ENCODE measurements at places on chromosomes 2 and 18.

DNA sequence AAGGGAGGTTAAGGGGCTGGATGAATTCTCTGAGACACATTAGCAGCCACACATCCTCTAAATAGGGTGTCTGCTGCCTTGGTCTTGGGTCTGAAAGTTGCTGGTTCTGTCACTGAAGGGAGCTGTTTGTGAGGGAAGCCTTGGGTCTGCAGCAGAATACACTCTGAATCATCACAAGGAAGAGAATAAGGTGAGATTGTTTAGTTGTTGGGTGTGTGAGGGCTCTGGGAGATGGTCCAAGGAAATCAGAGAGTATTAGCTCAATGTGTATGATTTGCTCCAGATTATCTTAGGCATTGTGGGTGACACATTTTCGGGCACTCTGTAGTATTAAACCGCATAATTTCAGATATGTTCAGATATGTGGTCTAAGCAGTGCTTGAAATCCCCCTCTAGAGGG lies 548.5 kb downstream of the SLC4A3 start:
- DNase-seq: no peak

GRCh38 chr2:135603543-135603942 lies 72.3 kb downstream of the R3HDM1 start:
- DNase-seq: no peak

- no peak for DNase-seq
Observed at GRCh38 chr2:25363733-25364132, 22.0 kb upstream of the DNMT3A start.

- DNase-seq: no peak
Observed at GRCh38 chr2:211093743-211094303, 537.4 kb downstream of the CPS1 start.

DNA sequence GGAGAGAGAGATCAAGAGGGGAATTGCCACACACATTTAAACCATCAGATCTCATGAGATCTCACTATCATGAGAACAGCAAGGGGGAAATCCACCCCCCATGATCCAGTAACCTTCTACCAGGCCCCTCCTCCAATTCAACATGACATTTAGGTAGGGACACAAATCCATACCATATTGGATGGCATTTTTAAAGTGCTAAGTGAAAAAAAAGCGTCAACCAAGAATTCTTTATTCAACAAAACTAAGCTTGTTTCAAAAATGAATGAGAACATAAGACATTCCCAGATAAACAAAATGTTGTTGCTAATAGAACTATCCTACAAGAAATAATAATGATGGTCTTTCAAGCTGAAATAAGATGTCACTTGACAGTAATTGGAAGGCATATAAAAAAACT lies 626.2 kb upstream of the LRRTM1 start:
- no peak for DNase-seq

DNA sequence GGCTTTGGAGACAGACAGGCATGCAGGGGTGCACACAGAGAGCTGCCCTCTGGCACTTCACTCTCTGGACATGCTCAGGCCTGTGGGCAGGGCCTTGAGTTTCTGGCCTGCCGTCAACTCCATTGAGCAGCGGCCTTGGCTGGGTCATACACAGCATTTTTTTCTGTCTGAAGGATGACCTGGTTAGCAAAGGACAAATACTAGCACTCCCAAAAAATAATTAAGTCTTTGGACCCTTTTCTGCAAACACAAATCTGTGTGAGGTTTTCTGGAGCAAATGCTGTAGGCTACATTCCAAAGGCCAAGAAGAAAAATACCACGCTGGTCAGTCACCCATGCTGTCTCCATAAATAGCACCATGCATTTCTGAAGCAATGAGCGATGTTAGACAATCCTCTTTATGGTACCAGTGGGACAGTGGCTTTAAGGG lies 124.7 kb upstream of the CTAGE1 start:
- no peak for DNase-seq

DNA sequence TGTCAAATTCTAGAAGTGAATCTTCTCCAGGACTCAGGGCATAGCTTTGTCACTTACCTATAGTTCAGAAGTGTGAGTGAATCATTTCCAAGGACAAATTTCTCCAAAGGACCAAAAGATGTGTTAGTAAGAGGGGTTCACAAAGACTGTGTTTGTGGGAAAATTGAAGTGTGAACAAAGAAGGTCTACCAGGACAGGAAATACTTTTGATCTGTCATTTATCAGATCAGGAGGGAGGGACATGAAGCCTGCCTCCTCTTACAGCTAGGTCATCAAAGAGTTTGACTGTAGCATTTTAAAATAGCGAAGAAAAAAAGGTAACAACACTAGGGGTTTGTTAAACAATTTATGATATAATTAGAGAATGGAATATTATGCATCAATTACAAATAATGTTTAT lies 2.0 kb upstream of the CD28 start:
- no peak for DNase-seq

DNA sequence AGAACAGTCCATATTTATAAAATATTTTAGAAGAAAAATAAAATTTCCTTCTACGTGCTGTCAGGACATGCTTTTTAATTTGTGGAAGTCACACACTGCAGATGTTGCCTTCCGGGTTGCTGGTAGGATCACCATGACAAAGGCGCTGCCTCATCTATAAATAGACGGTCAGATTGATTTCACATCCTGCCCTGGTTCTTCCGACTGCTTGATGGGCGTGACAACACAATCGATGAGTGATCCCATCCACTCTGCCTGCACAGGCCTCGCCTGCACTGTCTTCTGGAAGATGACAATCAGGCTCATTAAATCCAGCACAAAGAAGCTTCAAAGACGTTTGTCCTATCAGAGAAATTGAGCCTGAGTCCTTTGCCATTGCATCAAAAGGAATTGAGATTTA lies 318.9 kb upstream of the TRIB2 start:
- DNase-seq: no peak

DNA sequence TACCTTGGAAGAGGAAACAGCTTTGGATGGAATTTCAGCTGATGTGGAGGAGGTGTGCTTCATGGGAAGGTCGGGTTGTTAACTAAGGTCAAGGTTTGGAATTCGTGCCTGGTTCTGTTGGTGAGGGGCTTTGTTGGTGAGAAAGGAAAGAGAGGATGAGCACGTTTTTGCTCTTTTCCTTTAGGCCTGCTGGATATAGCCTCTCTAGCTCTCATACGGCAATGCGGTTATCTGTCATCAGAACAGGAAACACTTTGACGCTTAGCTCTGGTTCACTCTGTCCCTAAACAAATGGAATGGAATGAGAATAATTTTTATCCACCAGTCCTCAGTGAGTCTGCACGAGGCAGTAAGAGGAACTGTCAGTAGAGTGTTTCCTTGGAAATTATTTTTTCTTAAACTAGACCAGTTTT lies 169.7 kb upstream of the NOSTRIN start:
- DNase-seq: no peak

GRCh38 chr2:69645921-69646320 lies 2.4 kb upstream of the AAK1 start:
- no peak for DNase-seq

- no peak for DNase-seq
Observed at GRCh38 chr2:122186761-122187222, 431.3 kb downstream of the TSN start.

DNA sequence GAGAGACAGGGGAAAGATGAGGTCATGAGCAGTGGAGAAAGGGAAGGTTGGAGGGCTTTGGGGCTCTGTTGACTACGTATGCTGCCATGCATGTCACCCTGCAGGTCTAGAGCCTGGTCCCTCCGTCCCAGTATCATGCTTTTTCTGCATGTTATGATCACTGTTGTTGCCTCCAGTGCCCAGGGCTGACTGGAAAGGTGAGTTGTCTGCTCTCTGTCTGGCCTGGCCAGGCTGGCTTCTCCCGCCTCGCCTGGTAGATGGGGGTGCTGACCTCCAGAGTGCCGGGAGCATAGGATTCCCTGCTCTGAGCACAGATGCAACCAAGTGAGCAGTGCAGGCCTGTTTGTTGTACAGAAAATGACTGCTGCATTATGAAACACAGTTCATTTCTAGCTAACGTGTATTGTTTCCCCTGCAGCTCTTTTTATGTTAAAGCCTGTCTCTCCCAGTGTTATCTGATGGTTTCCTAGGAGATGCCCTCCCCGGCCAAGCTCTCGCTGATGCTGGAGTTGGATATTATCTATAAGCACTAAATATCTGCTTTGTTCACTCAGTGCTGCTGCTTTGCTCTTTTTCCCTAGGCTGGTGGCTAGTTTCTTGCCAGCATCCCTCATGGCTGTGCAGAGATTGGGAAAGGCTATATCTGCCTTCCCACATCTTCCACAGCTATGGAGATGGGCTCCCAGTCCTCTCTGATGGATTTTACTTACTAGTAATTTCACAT lies 158.2 kb downstream of the TDRD15 start:
- no peak for DNase-seq

DNA sequence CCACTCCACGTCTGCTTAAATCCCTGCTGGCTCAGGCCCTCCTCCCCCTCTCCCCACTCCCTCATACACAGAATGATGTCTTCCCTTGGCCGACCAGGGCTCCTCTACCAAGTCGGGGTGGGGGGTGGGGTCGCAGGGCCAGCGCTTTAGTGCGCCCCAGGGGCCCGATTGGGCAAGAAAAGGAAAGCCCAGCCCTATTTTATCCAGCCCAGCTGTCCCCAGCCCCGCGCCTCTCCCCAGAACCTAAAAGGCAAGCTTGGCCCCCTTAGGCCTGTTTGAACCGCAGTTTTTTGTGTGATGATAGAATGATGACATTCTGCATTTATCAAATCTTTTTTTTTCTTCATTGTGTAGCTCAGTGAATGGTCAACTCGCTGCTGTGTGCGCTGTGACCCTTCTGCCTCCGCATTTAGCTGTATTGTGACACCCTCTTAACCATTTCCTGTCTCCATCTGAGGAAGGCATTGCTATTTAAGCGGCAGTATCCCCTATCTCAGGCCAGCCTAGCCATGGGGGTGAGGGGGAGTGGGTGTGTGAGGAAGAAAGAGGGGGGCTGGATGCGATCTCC lies 231.4 kb downstream of the HAUS1 start:
- DNase-seq: no peak

GRCh38 chr2:135913727-135914365 lies 37.6 kb upstream of the MCM6 start:
- DNase-seq: no peak

DNA sequence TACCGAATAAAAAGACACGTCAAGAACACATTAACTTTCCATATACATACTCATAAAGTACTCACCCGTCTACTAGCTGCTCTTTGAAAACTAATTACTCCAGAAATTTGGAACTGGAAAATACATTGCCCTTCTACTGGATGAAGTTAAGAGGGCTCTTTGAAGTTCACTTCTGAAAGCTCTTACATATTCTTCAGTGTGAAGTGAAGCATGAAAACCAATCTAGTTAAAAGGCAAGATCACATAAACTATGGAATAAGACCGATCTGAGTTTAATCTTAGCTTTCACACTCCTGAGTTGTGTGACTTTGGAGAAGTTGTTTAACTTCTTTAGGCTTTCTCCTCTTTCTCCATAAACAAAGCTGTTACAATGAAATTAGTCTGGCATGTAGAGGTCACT lies 38.5 kb downstream of the REV1 start:
- no peak for DNase-seq

GRCh38 chr2:129180124-129180716 lies 799.2 kb upstream of the RAB6C start:
- no peak for DNase-seq

DNA sequence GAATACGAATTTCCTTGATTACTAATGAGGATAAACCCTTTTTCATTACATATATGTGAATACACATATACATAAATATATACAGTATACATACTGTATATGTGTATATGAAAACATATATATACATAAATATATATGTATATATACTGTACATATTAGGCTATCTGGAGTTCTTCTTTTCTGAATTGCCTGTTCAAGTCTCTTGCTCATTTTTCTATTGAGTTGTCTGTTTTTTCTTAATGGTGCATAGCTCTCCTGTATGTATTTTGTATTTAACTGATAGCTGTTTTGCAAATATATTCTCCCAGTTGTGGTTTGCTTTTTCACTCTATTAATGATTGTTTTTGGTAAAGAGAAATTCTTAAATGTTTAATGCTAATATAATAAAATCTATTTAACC lies 8.9 kb upstream of the GCFC2 start:
- DNase-seq: no peak

DNA sequence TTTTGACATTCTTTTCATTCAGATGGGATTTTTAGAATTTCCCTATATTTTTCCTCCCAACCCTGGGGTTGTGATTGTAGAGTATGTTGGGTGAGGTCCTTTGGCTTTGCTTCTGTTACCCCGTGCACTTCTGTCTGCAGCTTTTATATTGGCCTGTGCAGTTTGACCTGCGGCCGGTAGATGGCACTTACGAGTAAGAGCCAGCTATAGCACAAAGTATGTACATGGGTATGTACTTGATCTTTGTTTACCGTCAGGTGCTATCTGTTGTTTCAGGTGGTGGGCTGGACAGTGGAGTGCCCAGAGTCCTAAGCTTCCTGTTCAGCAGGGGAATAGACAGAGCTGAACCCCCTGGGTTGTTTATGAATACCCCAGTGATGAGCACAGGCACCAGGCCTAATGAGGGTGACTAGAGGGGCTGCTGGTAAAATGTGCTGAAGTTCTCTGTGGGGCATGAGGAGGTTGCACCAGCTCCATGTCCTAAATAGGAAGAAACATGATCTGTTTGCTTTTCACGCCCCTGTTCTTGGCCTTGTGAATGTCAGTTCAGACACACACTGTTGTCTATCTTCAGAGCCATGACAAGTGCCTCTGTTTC lies 58.9 kb upstream of the THUMPD2 start:
- DNase-seq: no peak

GRCh38 chr2:72211777-72212485 lies 64.3 kb upstream of the CYP26B1 start:
- no peak for DNase-seq

- no peak for DNase-seq
Observed at GRCh38 chr2:121818546-121818945, 63.1 kb downstream of the TSN start.

DNA sequence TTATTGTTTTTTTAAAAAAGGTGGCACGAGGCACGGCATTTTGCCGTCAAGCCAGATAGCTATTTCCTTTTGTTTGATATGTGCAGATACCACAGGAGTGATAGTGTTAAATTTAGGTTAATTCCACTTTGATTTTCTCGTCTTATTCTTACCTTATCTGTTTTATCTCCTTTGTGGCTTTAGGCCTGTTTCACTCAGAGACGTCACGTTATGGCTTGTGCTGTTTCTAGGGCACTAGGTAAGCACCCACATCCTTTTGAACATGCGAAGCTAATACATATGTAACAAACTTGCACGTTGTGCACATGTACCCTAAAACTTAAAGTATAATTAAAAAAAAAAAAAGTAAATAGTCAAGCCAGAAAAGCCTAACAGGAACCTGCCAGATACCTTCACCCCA lies 57.8 kb downstream of the C18orf63 start:
- DNase-seq: no peak

- no peak for DNase-seq
Observed at GRCh38 chr2:71358931-71359671, 27.5 kb downstream of the ZNF638 start.

GRCh38 chr2:149422991-149423338 lies 92.6 kb downstream of the LYPD6 start:
- DNase-seq: no peak

- DNase-seq: no peak
Observed at GRCh38 chr2:130303169-130303568, 39.5 kb upstream of the IMP4 start.

DNA sequence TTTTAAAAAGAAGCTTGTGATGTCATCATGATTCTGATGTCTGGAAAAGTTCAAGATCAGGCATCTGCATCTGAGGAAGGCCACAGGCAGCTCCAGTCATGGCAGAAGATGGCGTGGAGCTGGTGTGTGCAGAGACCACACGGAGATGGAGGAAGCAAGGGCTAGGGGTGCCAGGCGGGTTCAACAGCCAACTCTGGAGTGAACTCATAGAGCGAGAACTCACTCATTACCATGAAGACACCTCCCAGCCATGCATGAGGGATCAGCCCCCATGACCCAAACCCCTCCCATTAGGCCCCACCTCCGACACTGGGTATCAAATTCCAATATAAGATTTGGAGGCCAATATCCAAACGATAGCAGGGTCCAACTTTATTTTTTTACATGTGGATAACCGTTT lies 61.6 kb downstream of the KCNG2 start:
- no peak for DNase-seq
